ENCODE measurements at places on chromosomes 13 and 19. TPM values are rescaled to one million over a fixed set of nuclear protein-coding genes. Genes with fewer than 3 reads are reported as not detected.

- H3K4me1 ChIP-seq, result peaks cover 20% of the 10 kb centered on the region
- no peaks in the 10 kb centered on the region for H3K27me3 ChIP-seq
- no peaks in the 10 kb centered on the region for H3K36me3 ChIP-seq
- H3K27ac ChIP-seq, result no peak overlapping the region
- no peak for DNase-seq
These were observed 23.0 kb downstream of the FAM216B start for GRCh38 chr13:42804244-42804874.

DNA sequence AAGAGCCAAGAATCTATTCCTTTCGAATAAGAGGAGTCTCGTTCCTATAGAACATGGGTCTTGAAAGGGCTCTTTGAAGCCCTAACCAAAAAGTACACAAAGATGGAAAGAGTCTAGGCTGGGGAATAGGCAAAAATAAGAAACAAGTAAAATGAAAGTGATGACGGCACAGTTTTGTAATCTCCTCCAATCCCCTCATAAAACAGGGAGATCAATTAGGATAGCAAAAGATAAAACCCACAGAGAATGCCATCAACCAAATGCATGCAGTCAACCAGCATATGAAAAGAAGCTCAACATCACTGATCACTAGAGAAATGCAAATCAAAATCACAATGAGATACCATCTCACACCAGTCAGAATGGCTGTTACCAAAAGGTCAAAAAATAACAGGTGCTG is 122.4 kb upstream of the LSM14A start:
- no peaks in the 10 kb centered on the region for H3K4me1 ChIP-seq
- no peak overlapping the region for H3K4me3 ChIP-seq
- no peaks in the 10 kb centered on the region for H3K36me3 ChIP-seq
- no peaks in the 10 kb centered on the region for H3K27me3 ChIP-seq
- no peak overlapping the region for H3K27ac ChIP-seq

DNA sequence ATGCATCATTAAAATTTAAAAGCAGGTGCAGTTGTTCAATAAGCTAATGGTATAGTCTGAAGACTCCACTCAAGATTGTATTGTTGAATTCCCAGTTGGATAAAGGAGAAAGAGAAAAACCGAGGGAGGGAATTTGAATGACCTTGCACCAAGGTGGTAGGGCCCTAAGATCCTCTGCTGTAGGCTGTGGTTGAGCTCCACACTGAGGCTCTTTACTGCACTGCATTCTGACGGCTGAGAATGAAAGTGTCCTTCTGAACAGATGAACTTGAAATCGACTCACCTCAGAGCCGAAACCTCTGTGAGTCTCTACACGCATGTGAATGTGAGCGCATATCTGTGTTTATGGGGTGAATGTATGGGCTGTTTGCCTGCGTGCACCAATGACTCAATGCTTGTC is 388.9 kb upstream of the DACH1 start:
- H3K4me3 ChIP-seq, result no peak overlapping the region
- peak; percentile 70 for DNase-seq
- peaks cover 22% of the 10 kb centered on the region for H3K4me1 ChIP-seq
- no peak overlapping the region for H3K27ac ChIP-seq

GRCh38 chr13:112931028-112931934 is 37.7 kb upstream of the MCF2L start:
- no peaks in the 10 kb centered on the region for H3K36me3 ChIP-seq
- peaks cover 5% of the 10 kb centered on the region for H3K4me1 ChIP-seq
- H3K27me3 ChIP-seq, result no peaks in the 10 kb centered on the region
- H3K4me3 ChIP-seq, result peak overlapping the region; percentile 66
- H3K27ac ChIP-seq, result peak overlapping the region; percentile 14
- DNase-seq, result peak; percentile 80

The PCDH9 gene
- total RNA-seq, result 0.63 TPM

The TMEM272 gene
- 0.07 TPM for total RNA-seq

The HIF3A gene
- total RNA-seq, result not detected
